ENCODE measurements at places on chromosomes 4 and X.

- no peak for DNase-seq
Observed at GRCh38 chrX:44422631-44423030, 79.2 kb upstream of the EFHC2 start.

DNA sequence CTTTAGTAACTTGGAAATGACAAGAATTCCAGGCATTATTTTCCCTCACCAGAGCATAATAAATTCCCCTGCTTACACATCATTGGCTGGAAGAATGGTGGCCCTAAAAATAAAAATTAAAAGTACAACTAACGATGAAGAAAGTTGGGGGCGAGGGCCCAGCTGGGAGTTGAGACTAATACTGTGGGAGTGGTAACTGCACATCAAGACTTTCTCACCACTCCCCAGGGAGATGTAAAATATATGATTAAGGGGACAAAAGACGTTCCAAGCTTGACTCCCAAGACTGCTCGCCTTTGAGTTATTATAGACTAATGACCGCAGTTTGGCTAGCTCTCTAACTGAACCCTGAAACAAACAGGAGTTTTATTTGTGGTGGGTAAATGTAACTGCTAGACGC, 30.0 kb downstream of the SMIM31 start:
- no peak for DNase-seq

GRCh38 chr4:41212616-41213203, 1.6 kb downstream of the APBB2 start:
- DNase-seq: no peak

- no peak for DNase-seq
Observed at GRCh38 chrX:103418811-103419340, 42.5 kb downstream of the BEX3 start.

DNA sequence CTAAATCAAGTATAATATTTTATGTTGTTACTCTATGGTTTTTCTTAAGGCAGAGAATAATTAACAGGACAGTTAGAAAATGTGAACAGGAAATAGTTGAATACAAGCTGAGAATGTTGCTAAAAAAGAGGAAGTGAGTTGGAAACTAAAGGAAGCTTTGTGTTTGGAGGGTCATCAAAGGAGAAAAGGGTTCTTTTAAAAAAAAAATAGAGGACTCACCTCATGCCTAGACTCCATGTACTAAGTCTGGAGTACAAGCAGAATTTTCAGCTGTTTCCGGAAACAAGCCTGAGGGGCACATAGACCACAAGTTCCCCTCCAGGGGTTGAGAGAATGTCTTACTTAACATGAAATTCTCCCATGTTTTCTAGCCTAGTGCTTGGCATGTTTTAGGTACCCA, 20.1 kb upstream of the MAP7D3 start:
- DNase-seq: no peak

- no peak for DNase-seq
Observed at GRCh38 chr4:54746218-54746617, 88.5 kb downstream of the KIT start.

DNA sequence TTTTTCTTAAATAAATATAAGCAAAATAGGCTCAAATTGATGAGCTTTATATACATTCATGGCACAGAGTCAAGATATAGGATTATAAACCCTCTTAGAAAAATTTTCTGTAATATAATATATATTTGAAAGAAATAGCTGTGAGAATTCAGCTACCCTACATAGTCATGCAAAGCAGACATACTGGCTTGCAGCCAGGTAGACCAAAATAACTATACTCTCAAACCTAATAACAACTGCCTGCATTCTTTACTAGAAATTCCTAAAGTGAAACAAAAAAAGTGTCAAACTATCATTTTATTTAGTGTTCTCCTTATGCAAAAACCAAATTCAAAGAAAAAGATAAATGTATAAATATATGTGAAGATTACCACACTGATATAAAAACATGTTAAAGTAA, 1390.2 kb downstream of the C4orf33 start:
- DNase-seq: no peak

DNA sequence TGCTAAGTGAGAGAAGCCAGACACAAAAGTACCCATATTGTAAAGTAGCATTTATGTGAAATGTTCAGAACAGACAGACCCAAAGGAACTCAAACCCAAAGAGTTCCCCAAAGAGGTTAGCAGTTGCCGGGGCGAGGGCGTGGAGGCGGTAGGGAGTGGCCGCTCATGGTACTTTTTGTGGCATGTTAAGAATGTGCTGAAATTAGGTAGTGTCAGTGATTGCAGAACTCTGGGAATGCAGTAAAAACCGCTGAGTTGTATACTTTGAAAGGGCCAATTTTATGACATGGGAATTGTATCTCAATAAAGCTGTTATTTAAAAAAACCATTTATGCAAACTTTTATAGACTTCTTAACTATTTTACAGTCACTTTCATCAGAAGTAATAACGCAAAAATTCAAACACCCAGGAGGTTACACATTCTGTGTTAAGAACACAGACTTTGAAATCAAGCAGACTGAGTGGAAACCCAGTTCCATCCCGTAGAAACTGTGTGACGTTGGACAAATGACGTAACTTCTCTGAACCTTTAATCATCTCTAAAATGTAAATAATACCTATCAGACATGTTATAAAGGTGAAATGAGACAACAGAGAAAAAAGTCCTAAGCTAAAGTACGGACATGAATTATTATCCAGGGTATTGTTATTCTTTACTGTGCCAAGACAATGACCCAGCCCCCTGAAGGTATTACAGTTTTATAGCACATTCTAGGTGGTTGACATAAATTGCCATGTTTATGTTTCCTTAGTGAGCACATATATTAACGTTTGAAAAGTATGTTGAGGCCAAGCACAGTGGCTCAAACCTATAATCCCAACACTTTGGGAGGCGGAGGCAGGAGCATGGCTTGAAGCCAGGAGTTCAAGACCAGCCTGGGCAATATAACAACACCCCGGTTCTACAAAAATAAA, 19.7 kb downstream of the ZFP42 start:
- no peak for DNase-seq

DNA sequence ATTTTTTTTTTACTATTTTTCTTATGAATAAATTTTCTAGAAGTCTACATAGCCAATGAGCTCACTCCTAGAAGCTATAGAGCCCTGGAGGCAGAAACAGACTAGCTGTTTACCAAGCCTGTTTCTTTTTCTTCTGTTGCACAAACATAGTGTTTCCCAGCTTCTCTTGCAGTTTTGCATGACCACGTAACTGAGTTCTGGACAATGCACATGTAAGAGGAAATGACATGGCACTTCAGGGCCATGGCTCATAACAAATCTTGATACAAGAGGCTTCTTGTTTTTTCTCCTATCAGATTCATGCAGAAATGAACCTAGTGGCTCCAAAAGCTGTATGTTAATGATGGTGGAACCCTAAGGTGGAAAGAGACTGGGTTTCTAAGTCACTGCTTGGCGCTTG, 127.4 kb downstream of the ZNF330 start:
- DNase-seq: no peak

DNA sequence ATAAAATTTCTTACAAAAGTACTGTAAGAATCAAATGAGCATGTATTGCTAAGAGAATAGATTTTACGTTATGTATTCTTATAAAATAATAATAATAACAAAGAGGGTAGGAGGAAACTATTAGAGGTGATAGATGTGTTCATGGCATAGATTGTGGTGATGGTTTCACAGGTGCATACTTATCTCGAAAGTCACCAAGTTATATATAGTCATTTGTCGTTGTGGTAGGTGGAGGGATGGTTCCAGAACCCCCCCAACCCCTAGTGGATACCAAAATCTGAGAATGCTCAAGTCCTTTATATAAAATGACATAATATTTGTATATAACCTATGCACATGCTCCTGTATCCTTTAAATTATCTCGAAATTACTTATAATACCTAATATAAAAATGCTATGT, 36.7 kb upstream of the H2AZ1 start:
- no peak for DNase-seq

DNA sequence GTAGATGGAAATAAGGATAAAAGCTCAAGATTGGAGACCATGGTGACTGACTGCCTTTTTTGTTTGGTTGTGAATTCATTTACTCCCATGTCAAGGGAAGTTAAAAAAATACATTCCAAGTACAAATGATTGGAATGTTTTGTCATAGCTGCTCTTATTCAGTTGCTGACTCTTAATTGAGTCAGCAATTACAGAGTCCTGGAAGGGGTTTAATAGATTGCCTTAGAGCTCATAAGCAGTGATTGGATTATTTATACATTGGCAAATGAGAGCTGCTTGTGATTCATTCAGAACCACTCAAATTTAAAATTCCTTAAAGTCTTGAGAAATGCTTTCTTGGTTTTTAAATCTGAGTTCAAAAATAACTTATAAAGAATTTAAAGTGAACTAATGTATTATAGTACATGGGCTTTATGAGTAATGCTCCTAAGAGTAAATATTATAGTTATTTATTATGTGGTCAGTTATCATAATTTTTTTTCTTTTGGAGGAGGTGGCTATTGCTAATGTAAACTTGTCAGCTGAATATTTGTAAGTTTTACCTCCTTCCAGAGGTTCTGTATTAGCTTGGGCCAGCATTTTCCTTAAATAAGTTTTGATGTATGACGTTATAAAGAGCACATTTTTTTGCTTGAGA, 13.6 kb downstream of the JADE1 start:
- no peak for DNase-seq

GRCh38 chr4:26912069-26912468, 51.4 kb downstream of the STIM2 start:
- no peak for DNase-seq

- no peak for DNase-seq
Observed at GRCh38 chrX:7330971-7331746, 183.2 kb upstream of the PUDP start.

GRCh38 chr4:154137320-154137905, 348.5 kb upstream of the SFRP2 start:
- no peak for DNase-seq

GRCh38 chr4:35820003-35820402, 424.3 kb downstream of the ARAP2 start:
- DNase-seq: no peak

DNA sequence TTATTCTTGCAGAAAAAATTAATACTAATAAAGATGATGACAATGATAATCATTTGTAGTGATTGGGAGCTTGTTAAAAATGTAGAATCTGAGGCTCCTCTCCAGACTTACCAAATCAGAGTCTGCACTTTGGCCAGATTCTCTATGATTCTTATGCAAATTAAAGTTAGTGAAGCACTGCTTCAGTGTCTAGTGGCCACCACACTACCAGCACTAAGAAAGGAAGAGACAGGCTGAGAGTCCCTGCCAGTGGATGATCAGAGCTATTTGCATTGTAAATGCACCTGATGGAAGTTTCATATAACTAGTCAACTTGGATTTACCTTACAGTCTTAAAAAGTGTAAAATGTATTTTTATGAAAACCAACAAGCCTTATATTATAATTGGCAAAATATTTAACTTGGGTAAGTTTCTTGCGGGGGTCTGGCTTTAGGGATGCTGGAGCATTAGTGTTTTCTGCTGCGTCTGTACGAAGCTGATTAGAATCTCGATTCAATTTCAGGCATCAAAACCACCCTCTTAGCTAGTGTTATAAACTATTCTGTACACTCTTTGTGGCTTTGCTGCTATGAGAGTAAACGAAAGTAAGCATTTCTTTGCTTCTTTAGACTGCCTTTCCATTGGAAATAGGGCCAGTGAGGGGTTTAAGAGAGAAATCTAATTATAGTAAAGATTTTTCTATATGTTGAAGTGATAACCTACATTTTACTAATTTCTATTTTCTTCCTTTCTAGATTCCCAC, 114.1 kb downstream of the TLL1 start:
- no peak for DNase-seq

DNA sequence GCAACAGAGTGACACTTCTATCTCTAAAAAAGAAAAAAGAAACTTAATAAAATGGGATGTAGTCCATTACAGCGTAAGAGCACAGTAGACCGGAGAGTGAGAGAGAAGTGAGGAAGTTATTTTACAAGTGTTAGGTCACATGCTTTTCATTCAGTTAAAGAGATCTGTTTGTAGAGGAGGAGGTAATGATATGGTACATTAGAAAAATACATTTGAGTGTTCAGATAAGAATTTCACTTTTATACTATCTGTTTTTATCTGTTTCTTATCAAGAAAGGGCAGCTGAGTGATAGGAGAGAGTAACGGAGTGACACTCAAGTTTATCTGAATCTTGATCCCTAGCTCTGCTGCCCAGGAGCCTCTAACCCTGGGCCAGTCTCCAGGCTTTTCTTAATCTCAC, 38.9 kb downstream of the FNIP2 start:
- DNase-seq: no peak

- no peak for DNase-seq
Observed at GRCh38 chrX:46788902-46789301, 30.0 kb upstream of the SLC9A7 start.

GRCh38 chr4:5636766-5637670, 71.3 kb downstream of the EVC2 start:
- no peak for DNase-seq

GRCh38 chrX:155070663-155070974, 317 bp downstream of the CMC4 start:
- no peak for DNase-seq

GRCh38 chr4:140529434-140529833, 5.5 kb downstream of the ELMOD2 start:
- no peak for DNase-seq

- no peak for DNase-seq
Observed at GRCh38 chr4:8251110-8251883, 18.3 kb upstream of the HTRA3 start.

DNA sequence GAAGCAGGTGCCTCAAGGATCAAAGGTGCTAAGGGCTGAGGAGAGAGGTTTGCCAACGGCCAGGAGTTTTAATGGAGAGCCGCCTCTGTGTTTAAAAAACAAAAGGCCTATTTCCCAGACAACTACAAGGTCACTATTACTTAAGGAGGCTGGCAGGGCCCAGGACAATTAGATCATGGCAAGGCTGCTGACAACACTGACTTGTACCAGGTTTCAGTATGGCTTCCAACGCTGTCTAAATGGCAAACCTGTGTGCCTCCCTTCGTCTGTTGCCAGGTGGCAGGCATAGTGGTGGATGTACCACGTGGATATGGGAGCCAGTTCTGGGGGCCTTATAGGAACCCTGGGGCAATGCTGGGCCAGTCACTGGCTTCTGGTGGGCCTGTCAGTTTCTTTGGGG, 41.0 kb downstream of the NSG1 start:
- DNase-seq: no peak

- no peak for DNase-seq
Observed at GRCh38 chr4:147709999-147710398, 21.9 kb upstream of the ARHGAP10 start.

Measured in stimulated activated CD8-positive, alpha-beta memory T cell treated with anti-CD3 and anti-CD28 coated beads, Interleukin-4, amount 100 ng/mL, for 4 hours (primary cell).